ENCODE measurements at places on chromosomes 2 and 18. TPM values are rescaled to one million over a fixed set of nuclear protein-coding genes. Genes with fewer than 3 reads are reported as not detected.
A peak's percentile ranks its signal among the peaks of the same experiment; 100 is the strongest.

Gene ANKRD44
- total RNA-seq: 8.3 TPM

Gene DHRS9
- 0.27 TPM for total RNA-seq

GRCh38 chr2:106575955-106576354 is 88.8 kb downstream of the CD8B2 start:
- DNase-seq: peak; percentile 47

- DNase-seq: peak; percentile 89
Observed at GRCh38 chr2:113240150-113240914, 38.4 kb downstream of the PAX8 start.

DNA sequence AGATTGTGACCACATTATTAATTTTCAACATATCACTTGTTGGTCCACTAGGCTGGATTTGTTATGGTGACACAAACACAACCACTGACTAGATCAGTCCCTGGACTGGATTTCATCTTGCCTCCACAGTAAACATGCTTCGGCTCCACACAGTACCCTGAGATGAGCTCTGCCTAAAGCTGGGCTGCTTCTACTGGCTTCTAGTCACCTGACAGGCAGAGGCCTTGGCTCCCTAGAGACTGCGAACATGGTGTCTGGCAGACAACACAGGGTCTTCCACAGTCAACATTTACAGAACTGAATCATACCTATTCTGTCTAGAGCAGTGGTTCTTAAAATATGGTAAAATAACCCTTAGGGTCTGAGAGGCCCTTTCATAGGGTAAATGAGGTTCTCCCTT is 69.2 kb downstream of the RIT2 start:
- no peak for DNase-seq

DNA sequence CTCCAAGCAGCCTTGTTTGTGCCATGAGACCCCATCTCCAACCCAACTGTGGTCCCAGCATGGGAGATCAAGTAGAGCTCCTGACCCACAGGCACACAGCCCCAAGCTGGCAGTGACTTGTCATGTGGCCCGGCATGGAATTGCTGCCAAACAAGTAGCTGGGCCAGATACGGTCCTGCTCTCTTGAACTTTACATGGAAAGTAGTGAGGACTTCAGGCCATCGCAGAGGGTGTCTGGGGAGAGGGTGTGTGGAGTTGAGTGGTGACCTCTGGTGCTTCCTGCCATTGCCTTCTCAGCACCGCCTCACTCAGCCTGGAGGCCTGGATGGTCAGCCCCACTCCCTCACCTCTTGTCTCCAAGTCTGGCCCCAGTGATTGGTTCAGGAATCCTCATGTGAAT is 10.9 kb upstream of the SLC4A3 start:
- DNase-seq: no peak

DNA sequence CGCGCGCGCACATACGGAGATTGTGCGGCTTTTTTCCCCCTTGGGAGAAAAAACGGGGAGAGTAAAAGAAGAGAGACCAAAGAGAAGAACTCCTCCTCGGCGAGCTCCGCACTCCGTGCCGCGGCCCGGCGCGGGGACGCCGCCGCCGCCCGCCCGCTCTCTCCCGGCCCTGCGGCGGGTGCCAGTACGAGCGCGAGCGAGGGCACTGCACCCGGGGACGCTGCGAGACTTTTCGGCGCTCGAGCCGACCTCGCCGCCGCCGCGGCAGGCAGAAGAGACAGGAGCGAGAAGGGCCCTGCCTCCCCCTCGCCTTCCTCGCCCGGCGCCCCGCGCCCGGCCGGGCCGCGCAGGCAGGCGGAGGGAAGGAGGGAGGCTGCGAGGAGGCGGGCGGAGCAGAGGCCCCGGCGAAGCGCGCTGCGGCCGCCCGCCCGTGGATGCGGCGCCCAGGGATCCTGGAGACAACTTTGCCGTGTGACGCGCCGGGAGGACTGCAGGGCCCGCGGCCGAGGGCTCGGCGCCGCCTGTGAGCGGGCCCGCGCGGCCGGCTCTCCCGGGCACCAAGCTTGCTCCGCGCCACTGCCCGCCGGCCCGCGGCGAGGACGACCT is 857 bp upstream of the INHBB start:
- peak; percentile 55 for DNase-seq

GRCh38 chr2:74537140-74537539 is 7.4 kb downstream of the HTRA2 start:
- no peak for DNase-seq

GRCh38 chr2:226902041-226902966 is 66.5 kb downstream of the RHBDD1 start:
- DNase-seq: no peak

GRCh38 chr2:215080545-215080944 is 57.9 kb downstream of the ABCA12 start:
- DNase-seq: no peak

All from psoas muscle (tissue), 8 donors.